ENCODE measurements at places on chromosomes 6 and 20.

- no peak for DNase-seq
Measured at GRCh38 chr6:143885116-143885515, 20.8 kb downstream of the ZC2HC1B start.

GRCh38 chr6:45487645-45488044 is 109.9 kb upstream of the SUPT3H start:
- no peak for DNase-seq

DNA sequence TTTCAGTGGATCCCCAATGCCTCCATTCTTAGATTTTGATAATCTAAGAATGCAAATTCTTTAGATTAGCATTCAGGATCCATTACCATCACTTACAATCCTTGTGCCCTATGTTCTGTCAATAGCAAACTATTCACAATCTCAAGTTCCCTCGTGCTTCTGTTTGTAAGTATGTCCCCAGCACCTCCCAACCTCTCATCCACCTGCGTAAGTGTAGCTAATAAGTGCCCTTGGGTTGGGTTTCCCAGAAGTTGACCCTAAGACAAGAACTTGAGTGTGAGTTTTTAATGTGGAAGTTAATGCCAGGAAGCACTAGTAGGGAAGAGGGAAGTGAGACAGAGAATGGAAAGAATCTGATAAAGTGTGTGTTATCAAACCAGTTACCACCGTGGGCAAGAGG is 72.6 kb upstream of the PAK5 start:
- no peak for DNase-seq

- no peak for DNase-seq
Measured at GRCh38 chr6:6557886-6558285, 30.6 kb upstream of the LY86 start.

DNA sequence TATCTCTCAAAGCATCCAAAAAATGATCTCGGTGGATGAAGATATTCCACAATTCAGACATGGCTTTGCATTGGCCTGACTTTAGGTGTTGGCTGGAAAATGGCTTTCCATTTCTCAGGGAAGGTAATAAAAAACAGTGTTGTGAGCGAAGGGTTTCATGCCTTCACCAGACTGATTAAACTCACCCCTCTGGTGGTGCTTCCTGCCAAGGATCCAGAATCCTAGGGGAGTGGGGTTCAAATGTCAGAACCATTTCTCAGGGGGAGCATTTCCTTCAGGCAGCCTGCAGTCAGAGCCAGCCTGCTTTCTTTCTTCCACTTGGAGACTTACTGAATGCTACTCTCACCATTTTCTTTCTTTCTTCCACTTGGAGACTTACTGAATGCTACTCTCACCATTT is 45.7 kb upstream of the SMIM28 start:
- DNase-seq = no peak

Measured in adrenal gland (tissue), 19 donors.